ENCODE measurements at places on chromosomes 4 and X.

DNA sequence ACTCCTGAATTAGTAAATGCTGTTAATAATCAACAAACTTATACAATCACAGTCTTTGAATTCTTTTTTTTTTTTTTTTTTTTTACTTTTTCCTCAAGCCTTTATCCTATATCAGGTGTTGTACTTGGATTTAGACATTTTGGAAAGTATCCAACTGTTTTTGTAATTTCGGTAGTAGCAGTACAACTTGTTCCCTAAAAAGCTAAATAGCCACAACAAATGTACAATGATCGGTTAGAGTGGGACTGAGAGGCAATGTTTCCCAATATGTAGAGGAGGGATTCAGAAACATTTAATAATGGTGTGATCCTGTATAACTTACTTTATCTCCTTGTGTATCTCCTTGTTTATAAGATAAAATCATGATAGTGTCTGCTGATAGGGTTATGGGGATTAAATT is 343.1 kb downstream of the GRID2 start:
- no peak for DNase-seq

DNA sequence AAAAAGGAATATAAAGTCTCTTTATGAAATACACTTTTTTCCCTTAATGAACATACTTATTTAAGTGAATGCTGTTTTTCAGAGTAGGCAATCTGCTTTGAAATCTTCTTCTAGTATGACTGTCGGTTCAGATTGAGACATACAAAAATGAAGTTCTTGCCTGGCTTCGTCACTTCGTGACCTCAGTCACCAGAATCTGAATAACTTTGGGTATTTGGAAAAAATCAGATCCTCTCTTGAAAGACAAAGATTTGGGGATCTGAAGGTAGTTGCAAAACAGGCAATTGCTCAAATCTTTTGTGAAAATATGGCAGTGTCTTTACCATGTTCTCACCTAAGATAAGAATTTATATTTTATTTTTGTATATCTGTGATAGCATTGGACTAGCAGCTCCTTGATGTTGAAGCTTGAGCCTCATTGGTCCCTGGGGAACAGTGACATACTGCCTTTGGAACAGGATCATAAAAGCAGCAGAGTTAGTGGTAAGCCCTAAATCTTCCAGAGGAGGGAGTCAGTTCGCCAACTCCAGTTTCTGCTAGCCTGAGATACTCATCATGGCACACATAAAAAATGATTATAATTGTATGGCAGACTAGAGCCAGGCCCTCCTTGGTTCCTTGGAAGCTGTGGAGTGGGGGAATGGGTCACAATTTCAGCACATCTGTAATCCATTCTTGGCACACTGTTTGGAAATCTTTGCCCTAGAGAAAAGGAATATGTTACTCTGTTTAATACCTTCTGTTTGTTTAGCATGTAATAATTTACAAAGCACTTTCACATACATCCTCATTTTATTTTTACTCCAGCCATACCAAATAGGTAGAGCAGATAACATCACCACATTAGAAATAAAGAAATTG is 5.0 kb downstream of the ARFIP1 start:
- DNase-seq, result peak; percentile 4

GRCh38 chrX:124592744-124593143 is 246.4 kb downstream of the SH2D1A start:
- no peak for DNase-seq

DNA sequence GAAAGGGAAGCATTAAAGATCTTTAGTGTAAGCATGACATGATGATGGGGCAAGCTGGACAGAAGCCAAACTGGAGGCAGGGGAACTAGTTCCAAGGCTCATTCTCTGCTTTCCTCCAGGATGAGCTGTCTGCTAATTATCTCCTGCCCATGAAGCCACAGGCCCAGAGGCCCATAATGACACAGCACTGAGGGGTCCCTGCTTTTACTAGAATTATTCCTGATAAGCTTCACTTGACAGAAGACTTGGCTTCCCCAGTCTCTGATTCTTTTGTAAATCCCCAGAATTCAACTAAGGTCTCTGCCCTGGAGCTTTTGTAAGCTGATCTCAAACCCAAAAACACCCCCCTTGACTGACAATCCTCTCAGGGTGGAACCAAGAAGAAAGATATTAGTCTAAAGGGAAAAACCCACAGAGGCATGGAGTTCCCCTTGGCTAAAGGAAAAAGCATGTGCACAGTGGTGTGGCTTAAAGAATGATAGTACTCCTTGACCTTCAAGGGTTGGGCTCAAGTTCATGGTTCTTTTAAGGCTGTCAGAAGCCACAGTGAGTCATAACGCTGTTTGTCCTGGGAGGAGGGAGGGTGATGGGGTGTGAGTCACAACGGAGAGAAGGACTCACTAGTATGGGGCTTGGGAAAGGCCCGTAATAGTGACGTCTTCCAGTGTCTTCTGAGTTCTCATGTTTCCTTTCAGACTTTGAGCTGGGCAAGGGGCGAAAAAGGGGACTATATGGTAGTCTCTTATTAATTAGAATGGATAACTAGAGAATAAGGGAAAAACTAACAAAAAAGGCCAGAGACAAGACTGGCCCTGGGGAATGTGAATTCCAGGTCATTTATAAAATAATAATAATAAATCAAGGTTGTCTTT is 146.0 kb upstream of the CPEB2 start:
- peak; percentile 74 for DNase-seq

- no peak for DNase-seq
Measured at GRCh38 chrX:50407976-50408375, 62.6 kb downstream of the DGKK start.

DNA sequence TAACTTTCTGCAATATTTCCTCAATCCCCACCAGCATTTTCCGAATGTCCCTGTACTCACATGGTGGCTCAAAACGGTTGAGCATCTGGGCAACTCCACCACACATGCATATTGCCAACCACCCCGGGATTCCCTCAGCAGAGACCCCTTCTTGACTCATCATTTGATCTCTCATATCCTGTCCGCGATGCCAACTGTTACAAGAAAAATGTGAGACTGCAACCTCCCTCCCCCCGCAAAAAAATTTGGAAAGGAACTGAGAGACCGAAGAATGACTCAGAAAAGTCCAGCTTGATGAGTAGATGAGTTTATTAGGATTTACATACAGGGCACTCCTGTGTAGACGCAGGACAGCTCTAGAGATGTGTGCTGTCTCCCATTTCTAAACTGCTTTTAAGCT is 561.4 kb downstream of the ZIC3 start:
- DNase-seq, result peak; percentile 27

GRCh38 chr4:169307576-169307975 is 36.8 kb upstream of the SH3RF1 start:
- no peak for DNase-seq

DNA sequence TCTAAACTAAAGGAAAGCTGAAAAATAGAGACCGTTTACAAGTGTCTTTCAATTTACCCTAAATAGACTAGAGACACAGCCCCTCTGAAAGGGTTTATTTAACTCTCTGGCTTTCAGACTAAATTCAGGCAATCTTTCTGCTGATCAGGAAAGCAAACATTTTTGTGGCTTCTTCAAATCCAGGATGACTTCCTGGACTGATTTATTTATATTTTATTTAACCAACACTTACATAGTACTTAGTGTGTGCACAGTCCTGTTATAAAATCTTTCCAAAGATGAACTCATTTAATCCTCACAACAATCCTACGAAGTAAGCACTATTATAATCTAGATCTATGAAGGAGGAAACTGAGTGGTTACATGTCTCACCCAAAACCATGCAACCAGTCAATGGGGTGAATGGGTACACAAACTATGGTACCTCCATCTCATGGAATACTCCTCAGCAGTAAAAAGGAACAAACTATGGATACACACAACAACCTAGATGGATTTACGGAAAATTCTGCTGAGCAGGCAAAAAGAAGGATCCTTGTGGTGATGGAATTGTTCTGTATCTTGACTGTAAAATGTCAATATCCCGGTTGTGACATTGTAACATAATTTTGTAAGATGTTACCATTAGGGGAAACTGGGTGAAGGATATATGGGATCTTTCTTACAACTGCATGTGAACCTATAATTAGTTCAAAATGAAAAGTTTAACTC is 64.1 kb upstream of the MAMLD1 start:
- no peak for DNase-seq

- DNase-seq, result no peak
Measured at GRCh38 chrX:131725001-131725654, 181.3 kb downstream of the OR13H1 start.

- DNase-seq, result no peak
Measured at GRCh38 chrX:67346667-67347066, 197.2 kb upstream of the AR start.

- peak; percentile 16 for DNase-seq
Measured at GRCh38 chr4:108683479-108683878, 33.1 kb downstream of the OSTC start.

- DNase-seq, result no peak
Measured at GRCh38 chr4:158458271-158458895, 63.3 kb upstream of the RXFP1 start.

Data from urothelium cell line (cell line).